ENCODE measurements at places on chromosomes 6 and 20.

DNA sequence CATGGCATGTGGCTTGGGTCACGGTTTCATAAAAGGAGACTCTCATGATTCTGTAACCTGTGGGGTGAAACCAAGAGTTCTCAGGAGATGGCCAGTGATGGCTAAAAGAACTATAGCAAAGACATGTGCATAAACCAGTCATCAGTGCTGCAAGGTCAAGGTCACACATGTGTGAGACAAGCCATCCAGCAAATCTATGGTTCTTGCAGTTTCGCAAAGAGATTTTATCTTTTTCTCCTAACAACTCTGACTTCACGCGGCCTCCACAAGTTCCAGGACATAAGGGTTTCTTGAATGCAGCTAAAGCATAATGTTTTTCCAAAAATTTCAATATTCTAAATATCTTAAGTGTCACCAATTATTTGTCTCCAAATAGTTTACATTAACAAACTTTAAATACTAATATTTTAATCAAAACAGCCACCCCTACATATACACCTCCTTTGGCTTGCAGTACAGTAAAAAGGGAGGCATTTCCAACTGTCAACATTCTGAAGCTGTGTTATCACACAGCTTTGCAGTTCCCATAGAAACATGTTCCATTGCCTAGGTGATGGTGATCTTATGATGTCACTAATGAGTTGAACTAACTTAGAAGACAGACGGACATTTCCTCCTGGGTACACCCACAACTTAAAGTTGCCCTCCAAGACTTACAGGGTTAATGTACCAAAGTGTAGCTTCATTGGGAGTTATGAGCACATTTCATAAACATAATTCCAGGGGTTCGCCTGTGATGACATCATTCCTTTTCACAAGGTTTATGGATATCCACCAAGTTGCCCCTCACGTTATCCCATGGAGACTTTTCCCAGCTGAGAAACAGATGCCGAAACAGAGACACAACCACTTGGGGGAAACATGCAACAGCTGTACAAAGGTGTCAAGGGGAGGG, 250.9 kb upstream of the PDE10A start:
- no peak for DNase-seq

- DNase-seq = no peak
Observed at GRCh38 chr20:1386323-1386722, 6.5 kb downstream of the FKBP1A start.

- no peak for DNase-seq
Observed at GRCh38 chr6:101393829-101394251, 332 bp downstream of the GRIK2 start.

GRCh38 chr6:113073611-113074191, 726.6 kb downstream of the RFPL4B start:
- DNase-seq = no peak

- DNase-seq = no peak
Observed at GRCh38 chr20:6940876-6941275, 173.4 kb downstream of the BMP2 start.

DNA sequence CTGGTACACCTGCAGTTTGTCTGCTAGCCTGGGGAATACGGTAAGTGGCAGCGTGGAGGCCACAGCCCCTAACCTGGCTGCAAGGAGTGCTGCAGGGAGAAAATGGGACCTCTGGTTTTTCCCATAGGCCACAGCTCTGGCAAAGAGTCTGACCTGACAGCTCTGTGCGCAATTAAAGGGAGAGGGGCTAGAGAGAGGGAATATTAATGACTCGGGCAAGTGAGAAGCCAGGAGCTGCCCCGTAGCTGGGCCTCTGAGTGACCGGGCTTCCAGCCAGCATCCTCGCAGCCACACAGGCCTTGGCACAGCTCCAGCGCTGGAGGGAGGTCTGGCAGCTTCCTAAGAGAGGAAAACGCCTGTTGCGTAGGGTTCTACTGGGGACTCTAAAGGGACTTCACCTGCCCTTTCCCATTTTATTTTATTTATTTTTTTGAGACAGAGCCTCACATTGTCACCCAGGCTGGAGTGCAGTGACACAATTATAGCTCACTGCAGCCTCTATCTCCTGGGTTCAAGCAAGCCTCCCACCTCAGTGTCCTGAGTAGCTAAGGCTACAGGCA, 18.2 kb upstream of the OCSTAMP start:
- DNase-seq = no peak

- no peak for DNase-seq
Observed at GRCh38 chr20:51960047-51960675, 157.8 kb upstream of the SALL4 start.

- no peak for DNase-seq
Observed at GRCh38 chr6:2478200-2478599, 232.8 kb upstream of the GMDS start.

GRCh38 chr6:42012501-42013133, 37.7 kb upstream of the TAF8 start:
- no peak for DNase-seq

GRCh38 chr6:3793545-3793944, 42.0 kb upstream of the PXDC1 start:
- DNase-seq = no peak

- DNase-seq = no peak
Observed at GRCh38 chr20:53208110-53208832, 236.1 kb downstream of the TSHZ2 start.

GRCh38 chr6:166582258-166582657, 4.2 kb downstream of the RAMACL start:
- DNase-seq = no peak

DNA sequence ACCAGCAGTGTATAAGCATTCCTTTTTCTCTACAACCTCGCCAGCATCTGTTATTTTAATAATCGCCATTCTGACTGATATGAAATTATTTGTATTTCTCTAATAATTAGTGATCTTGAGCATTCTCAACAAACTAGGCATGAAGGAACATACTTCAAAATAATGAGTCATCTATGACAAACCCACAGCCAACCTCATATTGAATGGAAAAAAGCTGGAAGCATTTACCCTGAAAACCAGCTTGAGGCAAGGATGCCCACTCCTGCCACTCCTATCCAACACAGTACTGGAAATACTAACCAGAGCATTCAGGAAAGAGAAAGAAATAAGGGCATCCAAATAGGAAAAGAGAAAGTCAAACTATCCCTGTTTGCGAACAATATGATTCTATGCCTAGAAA, 390.6 kb upstream of the ID4 start:
- DNase-seq = no peak

- no peak for DNase-seq
Observed at GRCh38 chr6:89388846-89389245, 23.2 kb downstream of the RRAGD start.

DNA sequence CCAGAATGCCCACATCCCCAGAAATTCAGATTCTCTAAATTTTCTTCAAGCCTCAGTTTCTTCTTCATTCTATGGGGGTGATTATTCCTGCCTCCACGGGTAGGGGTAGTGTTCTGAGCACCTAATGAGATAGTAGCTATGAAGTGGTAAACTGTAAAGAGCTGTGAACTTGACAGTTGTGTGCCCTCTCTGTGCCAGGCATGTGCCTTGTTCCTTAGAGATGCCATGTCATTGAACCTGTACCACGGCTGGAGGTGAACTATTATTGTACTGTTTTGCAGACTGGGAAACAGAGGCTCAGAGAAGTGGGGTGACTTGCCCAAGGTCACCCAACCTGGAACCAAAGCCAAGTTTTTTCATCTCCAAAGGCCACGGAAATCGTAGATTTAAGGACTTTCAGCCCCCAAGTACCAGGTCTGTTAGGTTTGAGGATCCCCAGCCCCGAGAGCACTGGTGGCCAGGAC, 67.7 kb upstream of the SIRPA start:
- no peak for DNase-seq

DNA sequence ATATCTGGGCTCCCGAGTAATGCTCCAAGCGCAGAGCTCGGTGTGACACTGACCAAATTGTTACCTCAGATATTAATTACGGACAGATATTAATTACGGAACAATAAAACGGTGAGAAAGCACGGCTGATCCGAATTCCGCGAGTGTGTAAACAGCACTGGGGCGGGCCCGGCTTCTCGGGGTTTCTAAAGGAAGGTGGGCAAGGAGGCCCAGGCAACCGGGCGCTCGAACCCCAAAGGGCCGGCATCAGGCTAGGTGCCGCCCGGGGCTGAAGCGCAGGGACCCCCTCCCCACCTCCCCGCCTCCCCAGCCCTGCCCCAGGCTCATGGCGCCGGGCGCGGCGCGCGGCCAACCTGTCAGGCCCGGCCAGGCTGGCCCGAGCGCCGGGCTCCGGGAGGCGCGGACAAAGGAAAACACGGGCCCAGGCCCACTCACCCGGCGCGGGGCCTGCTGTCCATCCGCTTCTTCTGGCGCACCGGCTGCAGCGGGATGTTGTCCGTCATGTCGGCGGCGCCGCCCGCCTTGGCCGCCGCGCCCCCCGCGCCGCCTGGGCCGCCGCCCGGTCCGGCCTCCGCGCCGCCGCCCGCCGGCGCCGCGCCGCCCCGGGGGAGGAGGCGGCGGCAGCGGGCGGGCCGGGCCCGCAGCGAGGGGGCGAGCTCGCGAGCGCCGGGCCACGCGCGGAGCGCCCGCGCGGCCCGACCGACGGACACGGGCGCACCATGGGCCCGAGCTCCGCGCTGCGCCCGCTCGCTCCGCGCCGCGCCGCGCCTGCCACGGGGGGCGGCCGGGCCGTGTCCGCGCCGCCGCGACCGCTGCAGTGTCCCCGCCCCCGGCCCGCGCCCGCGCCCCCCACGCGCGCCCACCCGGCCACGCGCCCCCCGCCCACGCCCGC, at the start of gene ATP9A:
Gene ATP9A (minus strand): TSS at position 524 of the 892 bp plus-strand sequence. CDS start 21 bp downstream, at position 503.
- DNase-seq = no peak

DNA sequence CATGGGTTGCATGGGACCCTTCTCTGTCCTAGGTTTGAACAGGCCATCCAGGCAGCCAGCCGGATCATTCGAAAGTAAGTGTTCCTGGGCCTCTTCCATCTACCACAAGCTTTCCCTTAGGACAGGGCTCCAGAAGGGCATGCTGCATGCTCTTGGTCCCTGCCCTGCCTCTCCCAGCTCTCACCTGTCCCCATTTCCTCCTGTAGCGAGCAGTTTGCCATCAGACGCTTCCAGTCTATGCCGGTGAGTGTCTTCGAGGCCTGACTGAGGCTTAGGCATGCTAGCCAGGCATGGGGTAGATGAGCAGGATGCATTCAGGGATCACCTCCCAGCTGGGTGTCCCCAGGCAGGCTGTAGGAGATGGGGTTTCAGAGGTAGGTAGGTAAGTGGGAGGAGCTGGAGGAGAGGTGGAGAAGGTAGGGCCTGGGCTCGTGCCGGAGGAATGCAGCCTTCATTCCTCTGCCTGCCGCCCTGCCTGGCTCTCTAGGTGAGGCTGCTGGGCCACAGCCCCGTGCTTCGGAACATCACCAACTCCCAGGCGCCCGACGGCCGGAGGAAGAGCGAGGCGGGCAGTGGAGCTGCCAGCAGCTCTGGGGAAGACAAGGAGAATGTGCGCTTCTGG, 4.3 kb downstream of the CDC25B start:
- no peak for DNase-seq

GRCh38 chr6:27743787-27744186, 168.4 kb downstream of the OR2B2 start:
- no peak for DNase-seq

- DNase-seq = no peak
Observed at GRCh38 chr6:84362193-84362821, 134.9 kb upstream of the CEP162 start.

DNA sequence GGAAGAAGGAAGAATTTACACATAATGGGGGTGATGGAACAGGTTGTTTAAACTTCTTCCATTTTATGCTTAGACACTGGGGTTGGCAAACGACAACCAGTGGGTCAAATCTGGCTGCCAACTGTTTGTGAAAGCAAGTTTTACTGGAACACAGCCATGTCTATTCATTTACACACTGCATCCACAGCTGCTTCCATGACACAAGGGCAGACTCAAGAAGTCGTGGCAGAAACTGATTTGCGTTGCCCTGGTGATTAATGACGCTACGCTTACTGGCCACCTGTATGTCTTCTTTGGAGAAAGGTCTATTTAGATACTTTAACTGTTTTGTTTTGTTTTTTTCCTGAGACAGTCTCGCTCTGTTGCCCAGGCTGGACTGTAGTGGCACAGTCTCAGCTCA, 19.0 kb downstream of the CTCFL start:
- DNase-seq = no peak

GRCh38 chr6:36042618-36043260, 15.1 kb downstream of the MAPK14 start:
- no peak for DNase-seq

- no peak for DNase-seq
Observed at GRCh38 chr20:21387528-21387927, 9.8 kb downstream of the NKX2-4 start.

DNA sequence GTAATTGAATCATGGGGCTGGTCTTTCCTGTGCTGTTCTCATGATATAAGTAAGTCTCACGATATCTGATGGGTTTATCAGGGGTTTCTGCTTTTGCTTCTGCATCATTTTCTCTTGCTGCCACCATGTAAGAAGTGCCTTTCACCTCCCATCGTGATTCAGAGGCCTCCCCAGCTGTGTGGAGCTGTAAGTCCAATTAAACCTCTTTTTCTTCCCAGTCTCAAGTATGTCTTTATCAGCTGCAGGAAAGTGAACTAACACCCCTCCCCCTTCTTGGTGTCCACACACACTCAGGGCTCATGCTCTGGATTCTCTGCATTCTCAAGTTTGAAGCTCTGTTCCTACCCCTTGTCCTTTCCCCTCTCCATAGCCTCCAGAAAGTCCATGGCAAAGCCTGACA, 107.1 kb downstream of the THBS2 start:
- DNase-seq = no peak

DNA sequence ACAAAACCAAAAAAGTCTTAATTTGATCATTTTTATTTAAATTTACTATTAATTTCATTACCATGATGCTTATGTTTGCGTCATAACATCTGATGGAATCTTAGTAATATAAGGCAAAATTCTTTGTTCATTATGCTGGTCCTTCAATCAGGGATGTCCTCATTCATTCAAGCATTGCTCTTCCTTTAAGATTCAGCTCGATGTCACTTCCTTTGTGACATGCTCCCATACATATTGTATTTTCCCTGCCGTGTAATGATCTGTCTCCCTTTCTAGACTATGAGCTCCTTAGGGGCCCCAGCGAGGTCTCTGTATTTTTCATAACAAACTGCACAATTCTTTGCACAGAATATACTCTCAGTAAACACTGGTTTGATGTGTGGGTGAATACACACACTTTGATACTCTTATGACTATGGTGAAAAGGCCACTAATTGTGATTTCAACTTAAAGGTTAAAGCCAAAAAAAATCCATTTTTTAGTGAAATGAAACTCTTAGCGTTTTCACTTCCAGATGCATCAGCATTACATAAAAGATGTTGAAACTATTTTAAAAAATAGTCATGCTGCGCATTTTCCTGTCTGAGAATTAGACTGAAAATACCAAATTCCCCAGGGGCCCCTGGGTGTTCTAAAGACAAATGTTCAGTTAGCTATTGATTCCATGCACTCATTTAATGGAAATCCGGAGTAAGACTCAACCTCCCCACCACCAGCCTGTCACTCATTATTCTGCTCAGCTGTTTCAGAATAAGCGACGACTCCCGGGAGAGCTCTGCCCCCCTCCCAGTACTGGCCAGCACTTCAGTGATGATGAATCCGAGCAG, 169.7 kb downstream of the ATXN1 start:
- no peak for DNase-seq

DNA sequence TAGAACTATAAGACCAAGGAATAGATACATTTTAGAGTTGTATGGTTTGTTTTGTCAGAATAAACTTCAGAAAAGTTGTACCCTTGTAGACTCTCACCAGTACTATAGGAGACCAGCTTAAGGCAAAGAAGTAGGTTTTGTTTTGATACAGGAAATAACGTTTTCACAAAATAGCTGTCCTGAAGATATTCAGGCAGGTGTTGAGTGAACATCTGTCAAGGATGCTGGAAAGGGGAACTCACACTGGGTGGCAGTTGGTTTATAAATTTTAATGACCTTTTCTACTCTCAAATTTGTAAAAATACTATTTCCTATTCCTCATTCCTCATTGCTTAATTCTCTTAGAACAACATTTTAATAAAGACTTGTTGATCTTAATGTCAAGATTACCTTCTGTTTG, 174.0 kb upstream of the MAN1A1 start:
- DNase-seq = no peak

Measured in keratinocyte (primary cell).